ENCODE measurements at places on chromosomes 7 and 10.

DNA sequence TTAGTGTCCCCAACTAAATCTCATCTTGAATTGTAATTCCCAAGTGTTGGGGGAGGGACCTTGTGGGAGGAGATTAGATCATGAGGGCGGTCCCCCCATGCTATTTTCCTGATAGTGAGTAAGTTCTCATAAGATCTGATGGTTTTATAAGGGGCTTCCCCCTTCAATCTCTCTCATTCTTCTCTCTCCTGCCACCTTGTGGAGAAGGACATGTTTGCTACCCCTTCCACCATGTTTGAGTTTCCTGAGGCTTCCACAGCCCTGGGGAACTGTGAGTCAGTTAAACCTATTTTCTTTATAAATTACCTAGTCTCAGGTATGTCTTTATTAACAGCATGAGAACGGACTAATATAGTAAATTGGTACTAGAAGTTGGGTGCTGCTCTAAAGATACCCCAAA lies 365.6 kb downstream of the ANKRD7 start:
- no peak for DNase-seq

DNA sequence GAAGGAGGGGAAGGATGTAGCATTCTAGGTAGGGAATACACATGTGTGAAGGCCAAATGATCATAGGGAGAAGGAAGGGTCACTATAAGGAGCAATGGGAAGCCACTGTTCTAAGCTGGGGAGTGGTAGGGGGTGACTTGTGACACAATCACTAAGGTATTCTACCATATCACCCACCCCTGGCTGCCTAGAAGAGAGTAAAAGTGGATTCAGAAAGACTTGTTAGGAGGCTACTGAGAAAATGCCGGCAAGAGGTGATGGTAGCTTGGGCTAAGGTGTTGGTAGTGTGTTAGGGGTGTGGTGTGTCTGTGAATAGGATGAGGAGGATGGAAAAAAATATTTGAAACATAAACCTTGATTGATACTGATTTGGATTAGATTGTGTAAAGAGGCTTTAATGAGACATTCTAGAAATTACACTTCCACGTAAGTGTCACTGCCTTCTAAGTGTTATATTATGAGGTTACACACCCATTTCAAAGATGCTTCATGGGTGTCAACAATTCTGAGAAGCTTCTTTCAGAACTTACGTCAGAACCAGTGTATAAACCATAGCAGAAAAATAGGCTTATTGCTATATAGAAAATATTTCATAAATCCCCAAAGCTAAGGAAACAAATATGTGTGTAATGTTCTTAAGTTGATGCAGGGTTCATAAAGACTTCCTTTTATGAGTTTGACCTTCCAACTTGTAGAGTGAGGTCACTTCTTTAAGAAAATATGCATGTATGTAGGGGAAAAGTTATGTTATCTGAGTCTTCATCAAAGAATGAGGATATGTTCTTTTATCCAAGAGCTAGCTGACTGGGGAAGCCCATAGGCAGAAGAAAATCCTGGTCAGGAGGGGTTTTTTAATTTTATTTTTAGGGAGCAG lies 5.6 kb upstream of the BPGM start:
- no peak for DNase-seq

- DNase-seq = no peak
These were observed 46.6 kb downstream of the INSIG1 start for GRCh38 chr7:155344270-155344617.

- DNase-seq = no peak
These were observed 74.5 kb downstream of the C1GALT1 start for GRCh38 chr7:7256731-7257274.

DNA sequence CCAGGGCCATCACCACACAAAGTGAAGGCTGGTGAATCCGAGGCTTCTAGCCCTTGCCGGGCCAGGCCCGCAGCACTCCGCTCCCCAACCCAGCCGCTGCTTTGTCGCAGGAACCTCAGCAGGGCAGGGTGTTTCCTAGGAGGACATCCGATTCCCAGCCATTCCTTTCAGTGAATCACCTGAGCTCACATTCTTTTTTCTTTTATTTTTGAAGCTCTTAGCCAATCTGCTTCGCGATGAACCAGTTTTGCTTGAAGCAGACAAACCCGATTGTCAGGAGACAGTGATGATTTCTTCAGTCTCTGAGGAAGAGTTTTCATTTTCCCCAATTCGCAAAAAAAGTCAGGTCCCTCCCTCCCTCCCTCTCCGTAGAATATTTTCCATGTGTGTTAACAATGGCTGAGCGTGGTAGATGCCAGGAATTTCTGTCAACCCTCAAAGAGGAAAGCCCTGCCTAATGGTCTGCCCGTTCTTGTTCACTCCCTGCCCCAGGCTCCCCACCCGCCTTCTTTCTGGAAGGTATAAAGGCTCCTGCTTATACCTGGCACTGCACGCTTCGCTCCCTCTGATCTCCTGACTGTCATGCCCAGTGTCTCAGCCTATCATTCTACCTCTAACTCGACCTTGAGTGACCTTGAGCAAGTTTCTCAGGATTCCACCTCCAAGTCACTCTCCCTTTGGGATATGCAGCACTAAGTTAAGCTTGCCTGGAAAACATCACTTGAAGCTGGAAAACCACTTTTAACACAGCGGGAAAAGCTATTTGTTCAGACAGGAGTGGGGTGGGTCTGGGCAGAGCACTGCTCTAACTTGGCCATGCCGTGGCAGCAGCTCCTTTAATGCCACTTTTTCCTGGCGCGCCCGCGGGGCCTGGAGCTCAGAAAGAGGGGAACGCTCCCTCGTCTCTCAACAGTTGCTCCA lies 35.1 kb downstream of the EGFR start:
- DNase-seq = no peak

- no peak for DNase-seq
These were observed 40.9 kb downstream of the FRMPD2 start for GRCh38 chr10:48233559-48234005.

DNA sequence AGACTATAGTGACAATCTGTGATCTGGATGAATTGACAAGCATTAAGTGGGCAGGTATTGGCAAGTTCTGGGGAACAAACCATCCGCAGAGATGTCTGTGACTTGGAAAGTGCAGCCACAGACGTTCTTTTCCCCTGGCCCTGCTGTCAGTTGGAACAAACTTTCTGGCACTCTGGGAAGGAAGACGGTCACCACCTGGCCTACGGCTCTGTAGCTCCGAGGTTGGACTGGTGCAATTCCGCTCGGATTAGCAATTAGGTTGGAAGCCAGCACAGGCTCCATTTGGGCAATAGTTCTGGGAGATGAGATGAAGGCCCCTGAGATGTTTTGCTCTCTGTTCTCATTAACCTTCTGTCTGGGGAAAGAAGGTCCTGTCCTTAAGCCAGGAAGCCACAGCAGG lies 437.5 kb downstream of the CALN1 start:
- DNase-seq = no peak

GRCh38 chr7:11507929-11508328 lies 324.1 kb downstream of the THSD7A start:
- DNase-seq = no peak

- DNase-seq = no peak
These were observed 67.8 kb downstream of the ZNF365 start for GRCh38 chr10:62442006-62442405.

DNA sequence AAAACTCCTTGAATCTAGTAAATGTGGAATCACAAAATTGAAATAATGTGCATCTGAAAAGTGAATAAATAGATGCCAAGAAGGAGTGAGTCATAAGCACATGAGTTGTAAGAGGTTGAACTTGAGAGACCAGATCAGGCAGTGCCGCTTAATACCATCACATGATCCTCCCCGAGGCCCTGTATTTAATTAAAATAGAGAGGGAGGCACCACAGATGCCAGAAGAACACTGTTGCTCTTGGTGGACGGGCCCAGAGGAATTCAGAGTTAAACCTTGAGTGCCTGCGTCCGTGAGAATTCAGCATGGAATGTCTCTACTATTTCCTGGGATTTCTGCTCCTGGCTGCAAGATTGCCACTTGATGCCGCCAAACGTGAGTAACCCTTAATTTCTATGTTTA lies at the start of gene GPNMB:
Gene GPNMB (plus strand): TSS at position 221 of the 400 bp plus-strand sequence. CDS start 83 bp downstream, at position 304.
- DNase-seq = no peak

GRCh38 chr7:52074912-52075311 lies 758.3 kb upstream of the COBL start:
- DNase-seq = no peak

DNA sequence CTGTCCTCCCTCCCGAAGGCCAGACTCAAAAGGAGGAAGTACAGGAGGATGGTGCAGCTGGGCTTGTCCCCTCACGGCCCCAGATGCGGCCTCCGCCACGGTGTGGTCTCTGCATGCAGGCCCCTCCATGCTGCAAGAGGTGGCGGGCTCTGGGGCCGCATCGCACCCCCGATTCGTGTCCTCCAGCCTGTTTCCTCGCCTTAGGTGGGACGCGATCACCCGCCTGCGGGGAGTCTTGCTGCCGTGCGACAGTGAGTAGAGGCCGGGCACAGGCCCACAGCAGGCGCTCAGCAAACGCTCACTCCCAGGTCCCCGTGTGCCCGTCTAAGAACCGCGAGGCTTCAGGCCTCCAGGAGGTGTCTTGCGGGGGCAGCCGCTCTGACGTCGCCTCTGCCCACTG lies 13.9 kb upstream of the FAM20C start:
- DNase-seq = no peak

- DNase-seq = no peak
These were observed 43.0 kb downstream of the HERC4 start for GRCh38 chr10:68032113-68032512.

DNA sequence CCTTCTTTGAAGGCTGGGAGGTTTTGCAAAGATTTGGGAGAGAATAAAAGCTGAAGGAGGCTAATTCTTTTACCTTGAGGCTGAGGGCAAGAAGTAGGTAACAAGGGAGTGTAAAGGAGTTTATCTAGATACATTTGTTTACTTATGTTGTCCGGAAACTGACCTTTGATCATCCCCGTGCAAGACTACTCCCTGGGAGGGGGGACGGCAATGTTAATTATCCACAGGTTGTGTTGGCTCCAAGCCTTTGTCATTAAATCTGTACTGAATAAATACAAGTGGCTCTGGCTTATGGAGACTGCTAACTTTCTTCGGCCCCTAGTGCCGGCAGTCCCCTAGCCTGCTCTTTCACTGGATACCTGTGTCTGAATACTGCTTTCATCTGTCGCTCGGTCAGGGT lies 1250.6 kb upstream of the LRRTM3 start:
- DNase-seq = no peak

- DNase-seq = no peak
These were observed 102.1 kb downstream of the CXCL12 start for GRCh38 chr10:44282626-44283300.

- no peak for DNase-seq
These were observed 2.8 kb downstream of the FAM53B start for GRCh38 chr10:124741281-124741921.

DNA sequence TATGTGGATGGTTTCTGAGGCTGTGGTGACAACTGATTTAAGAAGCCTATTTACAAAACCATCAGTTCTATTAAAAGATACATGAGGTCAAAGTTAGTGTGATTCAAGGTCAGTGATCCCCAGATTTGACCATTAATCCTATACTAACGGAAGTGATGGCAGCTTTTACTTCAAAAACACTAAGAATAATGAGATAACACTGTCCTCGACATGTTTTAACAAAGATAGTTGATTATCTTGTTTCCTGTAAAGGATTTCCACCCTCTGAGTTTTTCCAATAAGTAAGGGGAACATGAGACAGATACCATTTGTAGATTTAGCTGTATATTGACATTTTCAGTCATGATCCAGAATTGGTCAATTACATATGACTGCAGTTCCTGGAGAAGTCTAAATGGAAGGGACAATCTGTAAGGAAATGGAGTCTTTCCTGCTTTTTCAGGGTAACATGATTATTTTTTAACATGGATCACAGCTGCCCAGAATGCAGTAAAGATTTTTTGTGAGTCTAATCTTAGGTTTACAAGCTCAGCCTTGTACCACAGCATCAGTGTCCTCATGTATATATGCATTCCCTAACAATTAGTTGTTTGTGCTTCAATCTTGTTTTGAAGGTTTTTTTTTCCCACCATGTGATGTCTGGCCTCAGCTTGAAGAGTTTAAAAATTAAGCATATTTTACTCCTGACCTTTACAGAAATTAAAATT lies 188.0 kb downstream of the PPP1R9A start:
- no peak for DNase-seq

GRCh38 chr7:124840435-124840834 lies 74.8 kb upstream of the GPR37 start:
- no peak for DNase-seq

- no peak for DNase-seq
These were observed 98.4 kb upstream of the HABP2 start for GRCh38 chr10:113454341-113455061.

- no peak for DNase-seq
These were observed 53.5 kb downstream of the GLI3 start for GRCh38 chr7:42183547-42183946.

- no peak for DNase-seq
These were observed 115.8 kb downstream of the TMEM130 start for GRCh38 chr7:98753989-98754479.

DNA sequence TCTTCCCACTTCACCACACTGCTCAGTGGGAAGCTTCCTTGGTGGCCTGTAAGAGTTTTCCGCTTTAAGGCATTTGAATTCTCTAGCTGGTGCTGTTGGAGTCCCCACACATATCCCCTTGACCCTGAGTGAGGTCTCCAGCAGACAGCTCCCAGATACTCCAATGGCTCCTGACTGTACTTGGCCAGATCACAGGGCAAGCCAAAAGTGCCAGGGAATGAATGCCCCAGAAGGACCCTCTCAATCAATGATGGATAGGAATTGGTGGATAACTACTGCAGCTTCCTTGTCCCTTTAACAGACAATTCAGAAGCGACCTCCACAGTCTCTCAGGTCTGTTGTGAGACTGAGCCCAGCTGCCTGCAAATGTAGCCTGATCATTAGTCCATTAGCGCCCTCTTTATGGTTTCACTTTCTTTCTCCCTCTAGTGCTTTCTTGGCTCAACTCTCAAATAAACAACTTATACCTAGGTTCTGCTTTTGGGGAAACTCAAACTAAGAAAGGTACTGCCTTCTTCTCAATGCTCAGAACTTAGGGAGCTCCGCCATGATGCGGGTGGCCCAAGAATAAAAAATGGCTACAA lies 283.0 kb downstream of the TCF7L2 start:
- peak; percentile 14 for DNase-seq

GRCh38 chr7:114821030-114821900 lies 100.6 kb upstream of the MDFIC start:
- no peak for DNase-seq

- no peak for DNase-seq
These were observed 326.2 kb downstream of the RNLS start for GRCh38 chr10:88256886-88257285.

GRCh38 chr7:81158189-81158588 lies 239.3 kb upstream of the SEMA3C start:
- DNase-seq = no peak

- DNase-seq = peak; percentile 52
These were observed 11.3 kb upstream of the DRGX start for GRCh38 chr10:49407151-49407550.

DNA sequence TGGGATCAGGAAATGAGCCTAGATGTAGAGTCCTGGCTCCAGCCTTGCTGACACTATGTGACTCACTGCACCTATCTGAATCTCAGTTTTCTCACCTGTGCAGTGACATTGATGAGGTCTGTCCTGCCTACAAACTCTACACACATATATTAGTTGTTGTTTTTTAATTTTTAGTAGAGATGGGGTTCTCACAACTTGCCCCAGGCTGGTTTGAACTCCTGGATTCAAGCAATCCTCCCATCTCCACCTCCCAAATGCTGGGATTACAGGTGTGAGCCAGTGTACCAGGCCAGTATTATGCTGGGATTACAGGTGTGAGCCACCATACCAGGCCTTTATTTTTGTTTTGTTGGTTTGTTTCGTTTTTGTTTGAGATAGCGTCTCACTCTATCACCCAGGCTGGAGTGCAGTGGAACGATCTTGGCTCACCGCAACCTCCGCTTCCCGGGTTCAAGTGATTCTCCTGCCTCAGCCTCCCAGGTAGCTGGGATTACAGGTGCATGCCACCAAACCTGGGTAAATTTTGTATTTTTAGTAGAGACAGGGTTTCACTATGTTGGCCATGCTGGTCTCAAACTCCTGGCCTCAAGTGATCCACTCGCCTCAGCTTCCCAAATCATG lies 11.8 kb upstream of the DDIT4 start:
- DNase-seq = no peak

Data from coronary artery (tissue), 2 donors.